Activated CD4-positive, alpha-beta memory T cell treated with anti-CD3 and anti-CD28 coated beads, Interleukin-2, amount 10 ng/mL, durations not matched to agents 7 days and 5 days (primary cell): ENCODE measurements at places on chromosomes 11 and 22. TPM values are rescaled to one million over a fixed set of nuclear protein-coding genes. Genes with fewer than 3 reads are reported as not detected.

DNA sequence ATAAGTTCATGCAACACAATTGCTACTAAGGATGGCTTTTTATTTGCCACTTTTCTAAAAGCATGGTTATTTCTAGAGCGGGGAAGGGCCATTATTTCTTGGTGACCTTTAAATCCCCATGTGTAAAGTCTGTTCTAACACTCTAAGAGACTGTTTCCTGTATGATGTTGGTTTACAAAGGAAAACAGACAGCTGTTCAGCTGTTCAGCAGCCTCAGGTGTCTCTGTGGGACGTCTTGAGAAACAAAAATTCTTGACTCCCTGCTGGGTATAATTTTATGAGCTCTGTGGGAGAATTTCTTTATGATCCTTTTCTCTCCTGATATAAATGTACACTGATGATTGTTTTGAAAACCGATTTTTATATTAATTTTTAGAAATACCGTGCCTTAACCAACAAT is 13.9 kb downstream of the MUC15 start:
- H3K27me3 ChIP-seq: no peaks in the 10 kb centered on the region
- H3K27ac ChIP-seq: no peak overlapping the region

DNA sequence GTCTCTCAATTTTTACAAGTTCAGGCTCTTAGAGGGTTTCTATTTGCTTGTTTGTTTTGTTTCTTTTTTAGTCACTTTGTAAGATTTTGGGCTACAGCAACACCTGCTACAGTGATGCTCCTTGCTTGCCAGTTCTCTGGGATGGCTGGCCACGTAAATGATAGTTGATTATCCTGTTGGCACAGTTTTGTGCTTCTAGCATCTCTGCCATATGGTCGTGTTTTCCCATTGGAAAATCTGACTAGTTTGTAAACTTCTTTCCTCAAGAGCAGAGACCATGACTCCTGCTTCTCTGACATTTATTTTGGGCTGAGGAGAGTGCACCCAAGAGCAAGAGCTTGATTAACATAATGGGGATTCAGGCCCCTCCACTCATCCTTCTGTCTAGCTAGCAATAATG is 1621.6 kb upstream of the RAG2 start:
- H3K27ac ChIP-seq: no peak overlapping the region
- DNase-seq: no peak
- H3K36me3 ChIP-seq: no peaks in the 10 kb centered on the region

- H3K36me3 ChIP-seq: no peaks in the 10 kb centered on the region
- H3K27ac ChIP-seq: no peak overlapping the region
- no peak for DNase-seq
- H3K4me1 ChIP-seq: no peaks in the 10 kb centered on the region
- no peak overlapping the region for H3K4me3 ChIP-seq
- H3K27me3 ChIP-seq: no peaks in the 10 kb centered on the region
Measured at GRCh38 chr11:126927623-126928022, 72.9 kb downstream of the KIRREL3 start.

GRCh38 chr22:30872285-30873041 is 96.1 kb downstream of the MORC2 start:
- peaks cover 4% of the 10 kb centered on the region for H3K4me1 ChIP-seq
- H3K27me3 ChIP-seq: no peaks in the 10 kb centered on the region
- H3K27ac ChIP-seq: no peak overlapping the region
- H3K4me3 ChIP-seq: no peak overlapping the region

The TSKU gene
- 0.85 TPM for total RNA-seq
